ENCODE measurements at places on chromosomes 1 and 21.

GRCh38 chr1:106995970-106996369 lies 60.5 kb upstream of the PRMT6 start:
- no peak for DNase-seq

DNA sequence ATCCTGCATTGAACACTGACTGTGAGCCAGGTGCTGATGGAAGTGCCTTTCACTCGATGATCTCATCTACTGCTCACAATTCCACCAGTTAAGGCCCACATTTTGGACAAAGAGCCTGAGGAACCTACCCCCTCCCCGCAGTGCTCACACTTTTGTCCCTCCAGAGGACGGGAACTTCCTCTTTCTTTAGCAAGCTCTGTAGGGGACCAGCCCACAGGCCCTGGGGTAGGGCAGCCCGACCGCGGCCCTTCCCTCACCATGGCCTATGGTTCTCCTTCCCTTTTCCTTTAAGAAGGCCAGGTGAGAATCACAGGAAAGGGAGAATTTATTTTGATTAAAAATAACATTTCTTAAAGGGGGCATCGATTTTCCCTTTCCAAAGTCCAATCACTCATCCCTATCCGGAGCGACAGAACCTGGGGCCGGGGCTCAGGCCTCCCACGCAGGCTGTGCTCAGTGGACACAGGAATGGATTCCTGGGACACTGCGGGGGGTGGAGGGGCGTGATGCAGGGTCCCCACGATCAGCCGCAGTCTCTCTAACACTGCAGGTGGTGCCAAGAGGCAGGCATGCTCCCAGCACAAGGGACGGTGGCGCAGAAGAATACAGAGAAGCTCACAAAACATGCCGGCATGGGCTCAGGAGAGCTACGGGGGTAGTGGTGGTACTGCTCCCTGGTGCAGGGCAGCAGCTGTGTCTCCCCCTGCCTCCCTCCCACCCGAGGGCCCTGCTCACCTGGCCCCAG lies 8.9 kb upstream of the KCNE1 start:
- no peak for DNase-seq

DNA sequence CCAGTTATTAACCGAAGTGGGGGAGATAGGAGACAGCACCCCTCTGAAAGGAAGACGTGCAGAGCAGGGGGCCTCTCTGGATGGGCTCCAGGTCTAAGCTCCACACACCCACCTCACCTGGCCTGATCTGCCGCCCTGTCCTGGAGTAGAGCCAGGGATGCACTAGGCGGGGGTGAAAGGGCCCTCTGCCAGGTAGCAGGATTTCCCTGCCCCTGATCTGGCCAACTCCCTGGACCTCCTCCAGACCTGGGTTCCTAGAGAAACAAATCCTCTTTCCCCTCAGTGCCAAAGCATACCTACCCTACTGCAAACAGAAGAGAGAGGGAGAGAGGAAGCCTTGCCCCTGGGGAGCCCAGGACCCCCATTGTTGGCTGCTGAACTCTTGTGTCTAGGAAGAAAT lies 2.0 kb downstream of the CRABP2 start:
- DNase-seq, result no peak

DNA sequence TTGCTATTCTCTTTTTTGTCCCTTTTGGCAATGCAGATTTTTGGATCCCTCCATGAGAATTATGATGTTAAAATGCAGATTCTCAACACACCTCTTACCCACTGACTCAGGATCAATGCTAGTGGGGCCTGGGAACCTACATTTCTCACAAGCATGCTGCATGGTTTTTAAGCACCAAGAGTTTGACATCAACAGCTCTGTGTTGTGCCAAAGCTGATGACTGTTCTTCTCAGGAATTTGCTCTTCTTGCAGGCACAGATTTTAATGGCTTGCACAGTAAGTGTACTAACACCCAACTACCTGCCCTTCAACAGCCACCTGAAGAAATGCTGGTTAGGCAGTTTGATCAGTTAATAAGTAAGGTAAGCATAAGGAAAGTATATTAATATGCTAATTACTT lies 468.7 kb downstream of the PTBP2 start:
- DNase-seq, result no peak

- DNase-seq, result no peak
Observed at GRCh38 chr1:50427818-50428779, 4.9 kb upstream of the DMRTA2 start.

GRCh38 chr1:14009582-14009981 lies 309.6 kb downstream of the PRDM2 start:
- DNase-seq, result no peak

- no peak for DNase-seq
Observed at GRCh38 chr1:233981042-233981675, 76.7 kb downstream of the SLC35F3 start.

- no peak for DNase-seq
Observed at GRCh38 chr1:161784968-161785367, 18.8 kb downstream of the ATF6 start.

GRCh38 chr1:231264642-231265041 lies 23.6 kb downstream of the GNPAT start:
- no peak for DNase-seq

- DNase-seq, result no peak
Observed at GRCh38 chr21:15732290-15732995, 2.7 kb downstream of the USP25 start.

DNA sequence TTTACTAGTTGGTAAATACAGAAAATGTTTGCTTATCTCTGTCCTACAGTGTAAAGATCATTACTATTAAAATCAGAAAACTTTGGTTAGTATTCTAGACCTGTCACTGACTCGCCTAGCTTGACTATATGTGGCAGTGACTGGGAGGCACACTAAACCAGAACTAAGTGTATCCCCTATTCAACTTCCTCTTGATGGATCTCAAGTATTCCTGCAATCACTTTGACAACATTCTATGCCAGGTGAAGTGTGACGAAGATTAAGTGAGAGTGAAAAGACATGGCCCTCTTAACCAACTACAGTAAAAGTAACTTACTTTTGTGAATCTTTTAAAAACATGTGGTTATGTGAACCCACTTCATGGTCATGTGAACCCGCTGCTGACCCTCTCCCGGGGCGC lies 223.0 kb upstream of the ADAMTS5 start:
- DNase-seq, result no peak

- DNase-seq, result no peak
Observed at GRCh38 chr21:42221581-42222345, 2.8 kb downstream of the ABCG1 start.

- DNase-seq, result no peak
Observed at GRCh38 chr21:45590726-45591618, 48.7 kb upstream of the SLC19A1 start.

GRCh38 chr1:61050541-61051442 lies 31.6 kb upstream of the NFIA start:
- no peak for DNase-seq

GRCh38 chr1:64093941-64094340 lies 109.5 kb upstream of the UBE2U start:
- no peak for DNase-seq

- DNase-seq, result no peak
Observed at GRCh38 chr1:211132721-211133392, 1.1 kb downstream of the KCNH1 start.

- DNase-seq, result no peak
Observed at GRCh38 chr1:164602101-164602422, 43.1 kb downstream of the PBX1 start.

- DNase-seq, result no peak
Observed at GRCh38 chr1:232435729-232436128, 194.2 kb downstream of the SIPA1L2 start.

DNA sequence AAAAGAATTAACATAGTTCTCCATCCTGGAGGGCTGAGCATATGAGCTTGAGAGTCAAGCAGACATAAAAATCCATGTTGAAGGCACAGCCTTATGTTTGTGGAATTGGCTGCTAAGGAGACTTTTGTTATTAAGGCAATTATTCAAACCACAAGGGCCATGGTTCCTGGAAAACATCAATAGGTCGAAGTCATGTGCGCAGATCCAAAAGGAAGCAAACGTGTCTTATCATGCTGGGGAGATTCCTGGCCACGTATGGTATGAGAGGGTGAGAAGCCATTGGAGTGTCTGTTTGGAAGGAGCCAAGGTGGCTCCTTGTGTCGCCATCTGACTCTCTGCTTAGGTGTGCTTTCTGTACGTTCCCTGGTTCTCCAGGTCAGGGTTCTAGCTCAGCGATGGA lies 61.8 kb upstream of the COA6 start:
- peak; percentile 42 for DNase-seq

DNA sequence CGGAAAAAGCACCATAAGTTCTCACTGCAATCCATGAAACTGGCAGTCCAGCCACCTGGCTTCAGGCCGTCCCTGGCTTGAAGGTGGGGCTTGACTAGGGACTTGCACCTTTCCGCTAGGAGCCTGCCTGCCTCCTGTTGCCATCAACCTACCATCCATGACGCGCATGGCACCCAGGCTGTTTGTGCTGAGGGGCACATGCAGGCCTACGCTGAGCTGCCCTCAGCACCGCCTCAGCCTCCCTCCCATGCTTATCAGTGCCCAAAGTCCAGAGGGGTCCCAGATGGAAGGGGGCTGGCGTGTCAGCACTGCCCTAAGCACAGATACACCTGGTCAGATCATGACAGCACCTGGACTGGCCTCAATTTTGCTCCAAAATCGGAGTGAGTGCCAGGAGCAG lies 190.2 kb upstream of the LYPLAL1 start:
- DNase-seq, result no peak

DNA sequence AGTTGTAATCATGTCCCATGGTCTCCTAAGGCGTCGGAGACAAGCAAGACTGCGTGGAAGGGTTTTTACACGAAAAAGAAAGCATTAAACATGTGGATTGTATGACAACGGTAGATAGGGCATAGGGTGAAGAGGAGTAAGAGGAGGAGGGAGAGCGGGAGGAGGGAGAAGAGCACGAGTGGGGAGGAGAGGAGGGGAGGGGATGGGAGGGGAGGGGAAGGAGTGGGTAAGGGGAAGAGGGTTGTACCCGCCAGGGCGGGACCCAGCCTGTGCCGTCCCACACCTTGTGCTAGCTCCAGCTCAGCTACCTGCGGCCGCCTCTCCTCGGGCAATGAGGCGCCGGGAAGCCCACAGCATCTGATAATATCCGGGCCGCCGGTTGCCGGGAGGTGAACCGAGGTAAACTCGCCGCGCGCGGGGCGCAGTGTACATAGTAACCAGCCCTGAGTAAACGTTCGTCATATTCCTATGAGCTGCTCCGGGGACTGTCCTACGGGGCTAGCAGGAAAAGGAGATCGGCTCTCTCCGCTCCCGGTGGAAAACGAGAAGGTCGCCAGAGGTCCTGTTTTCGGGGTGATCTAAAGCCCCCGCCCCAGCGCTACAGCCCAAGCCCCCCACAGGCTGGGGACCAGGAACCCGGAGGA lies 449 bp upstream of the RCAN3 start:
- peak; percentile 15 for DNase-seq

DNA sequence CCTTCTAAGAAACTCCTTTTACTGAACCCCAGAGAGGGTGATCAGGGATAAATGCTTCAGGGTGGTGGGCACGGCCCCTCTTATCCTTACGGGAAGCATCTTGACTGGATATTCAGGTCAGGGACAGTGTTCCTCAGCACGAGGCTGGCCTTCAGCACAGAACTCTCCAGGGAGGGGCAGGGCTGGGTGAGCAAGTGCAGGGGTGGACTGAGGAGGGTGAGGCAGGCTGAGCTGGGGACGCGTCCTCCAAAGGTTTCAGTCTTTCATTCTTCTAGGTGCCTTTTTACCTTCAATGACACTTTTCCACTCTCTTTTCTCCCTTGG lies 52.3 kb downstream of the RASSF5 start:
- no peak for DNase-seq

DNA sequence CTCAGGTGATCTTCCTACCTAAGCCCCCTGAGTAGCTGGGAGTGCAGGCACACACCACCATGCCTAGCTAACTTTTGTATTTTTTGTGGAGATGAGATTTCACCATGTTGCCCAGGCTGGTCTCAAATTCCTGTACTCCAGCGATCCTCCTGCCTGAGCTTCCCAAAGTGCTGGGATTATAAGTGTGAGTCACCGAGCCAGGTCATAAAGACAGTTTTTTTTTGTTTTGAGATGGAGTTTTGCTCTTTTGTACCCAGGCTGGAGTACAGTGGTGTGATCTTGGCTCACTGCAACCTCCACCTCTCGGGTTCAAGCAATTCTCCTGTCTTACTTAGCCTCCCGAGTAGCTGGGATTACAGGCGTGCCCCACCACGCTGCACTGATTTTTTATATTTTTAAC lies 42.1 kb downstream of the KIF1B start:
- no peak for DNase-seq

GRCh38 chr21:26966649-26967061 lies 233 bp downstream of the ADAMTS5 start:
- DNase-seq, result no peak

- no peak for DNase-seq
Observed at GRCh38 chr1:214018386-214019268, 30.9 kb downstream of the PROX1 start.

DNA sequence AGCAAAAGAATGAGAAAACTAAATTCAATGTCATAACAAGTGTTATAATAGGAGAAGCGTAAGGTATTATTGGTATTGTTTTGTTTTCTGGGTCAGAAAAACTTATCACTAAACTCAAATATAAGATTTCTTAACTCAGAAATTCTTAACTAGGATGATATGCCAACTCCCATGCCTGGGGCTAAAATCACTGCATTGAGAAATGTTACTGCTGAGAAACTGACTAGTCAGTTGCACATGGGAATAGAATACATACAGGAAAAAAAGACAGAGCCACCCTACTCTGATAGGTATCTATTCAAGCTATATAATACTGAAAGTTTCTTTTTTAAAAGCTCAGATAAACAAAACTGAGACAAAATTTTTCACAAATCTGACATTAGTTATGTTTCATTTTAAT lies 56.3 kb downstream of the PRPF38A start:
- no peak for DNase-seq

All from keratinocyte (primary cell).